ENCODE measurements at places on chromosomes 1 and 21.

GRCh38 chr1:68331117-68331865 lies 99.0 kb upstream of the WLS start:
- no peak for DNase-seq

- DNase-seq = no peak
Measured at GRCh38 chr1:184409011-184409410, 22.2 kb downstream of the C1orf21 start.

- no peak for DNase-seq
Measured at GRCh38 chr1:109184687-109185086, 29.0 kb upstream of the SARS1 start.

GRCh38 chr1:231751415-231751814 lies 124.8 kb downstream of the DISC1 start:
- DNase-seq = no peak

- no peak for DNase-seq
Measured at GRCh38 chr1:182129398-182129797, 67.9 kb upstream of the ZNF648 start.

DNA sequence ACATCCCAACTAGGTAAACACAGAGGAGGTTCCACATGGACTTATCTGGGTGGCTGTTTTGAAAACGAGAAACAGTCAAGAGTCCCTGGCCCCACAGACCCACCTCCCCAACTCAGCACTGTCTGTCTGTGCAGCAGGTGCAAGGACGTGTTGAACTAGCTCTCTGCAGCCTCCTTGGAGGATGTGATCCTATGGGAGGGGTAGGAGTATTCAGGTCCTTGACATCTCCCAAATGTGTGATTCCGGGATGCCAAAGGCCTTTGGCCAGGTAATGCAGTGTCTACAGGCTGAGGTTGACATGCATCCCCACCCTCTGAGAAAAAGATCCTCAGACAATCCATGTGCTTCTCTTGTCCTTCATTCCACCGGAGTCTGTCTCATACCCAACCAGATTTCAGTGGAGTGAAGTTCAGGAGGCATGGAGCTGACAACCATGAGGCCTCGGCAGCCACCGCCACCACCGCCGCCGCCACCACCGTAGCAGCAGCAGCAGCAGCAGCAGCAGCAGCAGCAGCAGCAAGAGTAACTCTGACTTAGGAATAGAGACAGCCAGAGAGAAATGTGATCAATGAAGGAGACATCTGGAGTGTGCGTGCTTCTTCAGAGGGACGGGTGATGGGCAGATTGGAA lies 151.6 kb upstream of the CAMK1G start:
- DNase-seq = no peak

GRCh38 chr21:23578027-23578426 lies 2029.3 kb downstream of the MRPL39 start:
- no peak for DNase-seq
